ENCODE measurements at places on chromosomes 4 and X.

GRCh38 chr4:128565565-128566186 lies 243.8 kb upstream of the JADE1 start:
- H3K27me3 ChIP-seq = no peaks in the 10 kb centered on the region
- no peak overlapping the region for H3K4me3 ChIP-seq
- no peak for DNase-seq
- no peaks in the 10 kb centered on the region for H3K4me1 ChIP-seq

- peaks cover 59% of the 10 kb centered on the region for H3K36me3 ChIP-seq
- no peaks in the 10 kb centered on the region for H3K27me3 ChIP-seq
- no peak for DNase-seq
- no peak overlapping the region for H3K27ac ChIP-seq
Observed at GRCh38 chr4:4420421-4420820, 33.5 kb downstream of the NSG1 start.

DNA sequence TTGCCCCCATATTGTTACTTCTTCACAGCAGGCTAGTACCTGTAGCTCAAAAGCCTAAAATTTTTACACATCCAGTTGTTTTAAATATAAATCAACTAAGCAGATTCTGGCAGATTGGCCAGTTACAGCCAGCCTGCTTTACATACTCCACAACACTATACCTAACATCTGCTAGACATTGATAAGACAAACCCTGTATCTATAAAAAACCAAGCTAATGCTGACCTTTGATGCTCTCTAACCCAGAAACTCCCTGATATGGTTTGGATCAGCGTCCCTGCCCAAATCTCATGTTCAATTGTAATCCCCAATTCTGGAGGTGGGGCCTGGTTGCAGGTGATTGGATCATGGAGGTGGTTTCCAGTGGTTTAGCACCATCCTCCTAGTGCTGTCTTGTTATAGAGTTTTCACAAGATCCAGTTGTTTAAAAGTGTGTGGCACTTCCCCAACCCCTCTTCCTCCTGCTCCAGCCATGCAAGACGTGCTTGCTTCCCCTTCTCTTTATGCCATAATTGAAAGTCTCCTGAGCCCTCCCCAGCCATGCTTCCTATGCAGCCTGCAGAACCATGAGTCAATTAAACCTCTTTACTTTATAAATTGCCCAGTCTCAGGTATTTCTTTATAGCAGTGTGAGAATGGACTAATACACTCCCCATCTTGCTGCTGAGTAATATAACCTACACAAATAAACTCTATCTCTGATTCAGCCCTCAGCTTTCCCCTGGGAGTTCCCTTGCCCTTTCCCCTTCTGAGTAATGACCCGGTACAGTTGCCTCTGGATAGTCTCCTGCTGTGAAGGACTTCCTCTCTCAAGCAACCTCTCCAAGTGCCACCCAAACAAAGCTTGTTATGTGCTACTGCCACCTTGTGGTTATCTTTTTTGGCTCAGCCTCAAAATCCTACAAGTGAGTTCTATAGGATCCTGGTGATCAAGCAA lies 39.6 kb downstream of the ZCCHC13 start:
- no peak overlapping the region for H3K4me3 ChIP-seq
- H3K27me3 ChIP-seq = no peaks in the 10 kb centered on the region
- no peaks in the 10 kb centered on the region for H3K4me1 ChIP-seq
- DNase-seq = peak; percentile 58

DNA sequence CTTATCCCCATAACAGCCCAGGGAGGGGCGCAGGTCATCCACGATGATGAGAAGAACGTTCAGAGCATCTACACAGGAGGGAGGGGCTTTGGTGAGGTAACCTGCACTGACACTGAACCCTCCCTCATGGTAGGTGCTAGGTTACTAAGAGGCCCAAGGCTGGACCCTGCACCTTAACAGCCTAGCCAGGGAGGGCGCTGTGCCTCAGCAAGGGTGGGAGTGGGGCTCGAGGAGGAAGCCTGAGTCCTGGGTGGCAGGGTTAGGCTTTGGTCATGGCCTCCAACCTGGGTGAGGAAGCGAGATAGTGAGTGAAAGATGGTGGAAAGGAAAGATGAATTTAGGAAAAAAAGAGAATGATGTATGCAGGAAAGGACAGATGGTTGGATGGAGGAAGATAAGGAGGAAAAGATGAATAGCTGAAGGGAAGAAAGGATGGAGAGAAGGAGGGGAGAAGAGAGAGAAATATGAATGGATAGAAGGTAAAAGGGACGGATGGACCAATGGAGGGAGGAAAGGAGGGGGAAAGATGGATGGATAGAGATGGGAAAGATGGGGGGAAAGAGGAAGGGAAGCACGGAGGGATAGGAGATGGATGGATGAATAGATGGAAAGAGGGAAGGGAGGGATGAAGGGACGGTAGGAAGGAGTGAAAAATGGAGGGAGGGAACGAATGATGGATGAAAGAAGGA lies 736 bp downstream of the IDS start:
- DNase-seq = peak; percentile 32
- H3K36me3 ChIP-seq = peaks cover 9% of the 10 kb centered on the region
- H3K4me3 ChIP-seq = peak overlapping the region; percentile 72
- no peaks in the 10 kb centered on the region for H3K27me3 ChIP-seq
- H3K4me1 ChIP-seq = peaks cover 6% of the 10 kb centered on the region

DNA sequence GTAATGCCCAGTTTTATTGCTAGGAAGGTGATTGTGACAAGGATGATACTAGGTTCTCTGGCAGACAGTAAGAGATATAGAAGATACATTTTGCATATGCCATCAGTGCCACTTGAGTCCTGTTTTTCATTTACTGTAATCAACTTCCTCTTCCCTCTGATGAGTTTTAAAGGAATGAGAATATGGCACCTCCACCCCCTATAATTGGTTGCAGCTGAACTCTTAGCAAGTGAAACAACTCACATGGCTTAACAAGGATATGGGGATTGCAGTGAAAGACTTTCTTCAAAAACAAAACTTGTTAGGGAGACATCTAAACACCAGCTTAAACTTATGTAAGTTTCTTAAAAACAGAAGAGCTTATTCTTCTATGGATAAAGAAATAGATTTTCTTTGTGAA lies 90.0 kb downstream of the AREG start:
- H3K4me3 ChIP-seq = no peak overlapping the region
- no peaks in the 10 kb centered on the region for H3K4me1 ChIP-seq
- no peaks in the 10 kb centered on the region for H3K36me3 ChIP-seq
- H3K27ac ChIP-seq = no peak overlapping the region
- no peaks in the 10 kb centered on the region for H3K27me3 ChIP-seq

- no peak overlapping the region for H3K27ac ChIP-seq
- no peaks in the 10 kb centered on the region for H3K4me1 ChIP-seq
- no peak overlapping the region for H3K4me3 ChIP-seq
- no peaks in the 10 kb centered on the region for H3K36me3 ChIP-seq
- DNase-seq = no peak
Observed at GRCh38 chrX:29926056-29926455, 289.3 kb upstream of the MAGEB2 start.

DNA sequence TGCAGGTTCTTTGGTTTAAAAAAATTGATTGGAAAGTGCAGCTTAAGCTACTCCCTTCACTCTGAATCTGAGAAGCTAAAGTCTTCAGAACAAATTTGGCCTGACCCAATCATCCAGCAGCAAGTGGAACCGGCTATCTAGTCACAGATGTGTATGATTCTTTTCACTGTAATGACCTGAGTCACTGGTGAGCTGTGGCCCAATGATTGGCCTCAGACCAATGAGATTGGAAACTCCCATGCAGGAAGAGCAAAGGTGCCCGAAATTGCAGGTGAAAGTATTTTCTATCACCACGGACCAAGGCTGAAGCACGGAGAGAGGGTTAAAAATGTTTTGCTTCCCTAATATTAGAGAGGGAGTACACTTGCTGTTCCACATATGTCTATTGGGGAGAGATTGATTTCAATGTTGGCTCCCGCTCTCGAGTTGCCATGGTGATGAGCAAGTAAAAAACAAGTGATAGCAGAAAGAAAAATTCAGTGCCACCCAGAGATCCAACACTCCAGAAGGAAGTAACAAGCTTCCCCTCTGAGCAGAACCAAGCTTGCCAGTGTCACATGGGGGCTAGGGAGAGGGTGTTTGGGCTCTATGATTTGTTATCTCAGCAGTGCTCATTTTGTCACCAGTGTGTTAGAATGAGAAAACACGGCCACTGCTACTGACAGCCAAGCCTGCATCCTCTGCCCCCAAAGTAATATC lies 11.2 kb downstream of the RIPPLY1 start:
- no peak overlapping the region for H3K27ac ChIP-seq
- H3K27me3 ChIP-seq = no peaks in the 10 kb centered on the region
- H3K36me3 ChIP-seq = no peaks in the 10 kb centered on the region
- no peak for DNase-seq
- no peaks in the 10 kb centered on the region for H3K4me1 ChIP-seq

- no peak overlapping the region for H3K27ac ChIP-seq
- no peak for DNase-seq
- no peaks in the 10 kb centered on the region for H3K27me3 ChIP-seq
- H3K4me3 ChIP-seq = no peak overlapping the region
Observed at GRCh38 chr4:85050736-85051135, 84.2 kb upstream of the WDFY3 start.

DNA sequence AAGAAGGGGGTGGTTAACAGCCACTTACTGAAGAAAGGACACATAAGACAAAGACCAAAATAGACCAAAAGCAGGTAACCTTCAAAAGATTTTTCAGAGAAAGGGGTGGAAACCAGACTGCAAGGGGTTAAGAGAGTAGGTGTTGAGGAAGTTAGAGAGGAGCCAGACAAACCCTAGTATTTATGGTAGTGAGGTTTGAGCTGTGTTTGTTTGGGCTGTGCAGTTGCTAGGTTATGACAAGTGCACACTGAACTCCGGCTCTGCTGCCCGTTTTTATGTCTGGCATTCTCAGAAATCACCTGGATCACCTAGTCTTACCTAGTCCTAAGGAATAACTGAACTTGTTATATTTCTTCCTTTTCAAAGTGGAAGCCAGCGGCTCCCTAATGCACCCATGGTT lies 22.9 kb upstream of the G3BP2 start:
- H3K4me3 ChIP-seq = no peak overlapping the region
- H3K27ac ChIP-seq = peak overlapping the region; percentile 46
- no peaks in the 10 kb centered on the region for H3K27me3 ChIP-seq
- no peaks in the 10 kb centered on the region for H3K36me3 ChIP-seq
- peaks cover 14% of the 10 kb centered on the region for H3K4me1 ChIP-seq

GRCh38 chr4:79267671-79268070 lies 58.2 kb downstream of the NAA11 start:
- H3K27ac ChIP-seq = no peak overlapping the region
- no peaks in the 10 kb centered on the region for H3K4me1 ChIP-seq
- no peak for DNase-seq
- H3K36me3 ChIP-seq = no peaks in the 10 kb centered on the region
- no peaks in the 10 kb centered on the region for H3K27me3 ChIP-seq
- no peak overlapping the region for H3K4me3 ChIP-seq

GRCh38 chrX:27884654-27885053 lies 76.9 kb downstream of the MAGEB10 start:
- no peaks in the 10 kb centered on the region for H3K36me3 ChIP-seq
- no peak for DNase-seq
- H3K4me1 ChIP-seq = no peaks in the 10 kb centered on the region
- no peak overlapping the region for H3K4me3 ChIP-seq

DNA sequence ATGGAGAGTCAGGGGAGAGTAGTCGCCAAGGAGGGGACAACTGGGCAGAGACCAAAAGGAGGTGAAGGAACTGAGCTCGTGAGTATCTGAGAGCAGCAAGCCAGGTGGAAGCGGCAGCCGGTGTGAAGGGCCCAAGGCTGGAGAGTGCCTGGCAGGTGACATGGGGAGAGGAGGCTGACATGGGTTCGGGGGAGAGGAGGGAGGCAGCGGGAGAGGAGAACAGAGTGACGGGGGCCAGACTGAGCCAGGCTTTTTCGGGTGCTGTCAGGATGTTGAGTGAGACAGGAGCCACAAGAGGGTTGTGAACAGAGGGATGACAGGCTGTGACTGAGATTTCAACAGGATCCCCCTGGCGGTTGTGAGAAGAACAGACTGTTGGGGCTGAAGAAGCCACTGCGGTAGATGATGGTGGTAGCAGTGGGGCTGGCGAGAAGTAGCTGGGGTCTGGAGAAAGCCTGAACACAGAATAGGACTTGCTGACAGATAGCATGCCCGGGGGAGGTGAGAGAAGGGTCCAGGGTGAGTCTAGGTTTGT lies 5.7 kb downstream of the ELK1 start:
- H3K36me3 ChIP-seq = no peaks in the 10 kb centered on the region
- no peak for DNase-seq
- H3K4me3 ChIP-seq = no peak overlapping the region
- H3K27me3 ChIP-seq = no peaks in the 10 kb centered on the region
- peaks cover 22% of the 10 kb centered on the region for H3K4me1 ChIP-seq
- H3K27ac ChIP-seq = peak overlapping the region; percentile 21

DNA sequence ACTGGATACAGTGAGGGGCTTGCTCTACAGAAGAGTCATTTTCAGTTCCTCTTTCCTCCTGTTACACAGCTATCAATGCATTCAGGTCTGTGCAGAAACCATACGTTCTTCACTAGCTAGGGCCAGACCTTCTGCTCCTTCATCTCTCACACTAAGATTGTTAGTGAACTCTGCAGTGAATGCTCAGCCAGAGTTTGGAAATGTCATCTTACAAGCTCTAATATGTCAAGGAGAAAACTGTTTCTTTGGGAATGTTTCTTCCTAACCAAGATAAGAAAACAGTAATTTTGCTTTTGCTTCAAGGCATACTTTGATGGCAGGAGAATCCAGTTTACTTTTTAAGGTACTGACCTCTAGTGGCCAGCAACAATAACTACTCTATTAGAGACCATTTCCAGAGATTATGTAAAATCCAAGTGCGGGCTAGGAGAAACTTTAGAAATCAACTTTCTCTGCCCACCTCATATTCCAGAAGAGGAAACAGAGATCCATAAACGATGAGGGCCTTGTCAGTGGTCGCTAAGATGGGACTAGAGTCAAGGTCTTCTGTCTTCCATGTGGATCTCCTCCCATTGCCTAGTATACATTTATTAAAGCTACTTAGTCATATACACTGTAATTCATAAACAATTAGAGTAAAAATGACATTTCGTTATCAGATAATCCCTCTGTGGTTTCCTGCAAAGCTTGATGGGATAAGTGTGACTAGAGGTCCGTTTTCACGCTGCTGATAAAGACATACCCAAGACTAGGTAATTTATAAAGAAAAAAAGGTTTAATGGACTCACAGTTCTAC lies 12.1 kb upstream of the CC2D2A start:
- no peak overlapping the region for H3K27ac ChIP-seq
- peak; percentile 56 for DNase-seq
- no peaks in the 10 kb centered on the region for H3K27me3 ChIP-seq
- H3K4me3 ChIP-seq = no peak overlapping the region

Measured in naive thymus-derived CD4-positive, alpha-beta T cell (primary cell).